ENCODE measurements at places on chromosomes 3 and 15.

GRCh38 chr3:42581709-42582473 lies at the start of gene SEC22C:
Gene SEC22C (minus strand): TSS chr3:42581967. CDS start chr3:42569046, 12,921 bp downstream.
- DNase-seq = peak; percentile 91

DNA sequence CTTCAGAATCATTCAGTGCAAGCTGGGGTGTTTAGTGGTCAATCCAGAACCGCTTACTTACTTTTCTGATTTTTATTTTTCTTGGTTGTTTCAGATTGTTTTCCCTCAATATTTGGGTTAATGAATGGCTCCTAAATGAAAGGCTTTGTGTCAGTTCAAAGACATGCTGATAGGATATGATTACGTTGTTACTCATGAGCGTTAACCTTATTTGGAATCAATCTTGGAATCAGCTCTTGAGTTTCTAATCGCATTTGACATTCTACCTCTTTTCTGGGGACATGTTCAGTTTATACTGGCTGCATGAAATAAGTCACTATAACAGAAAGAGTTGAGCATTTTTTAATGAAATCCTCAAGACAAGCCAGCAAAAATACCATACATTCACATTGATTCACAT lies 50.2 kb downstream of the ATP11B start:
- no peak for DNase-seq

GRCh38 chr3:49844464-49845183 lies 11.7 kb downstream of the TRAIP start:
- no peak for DNase-seq

- DNase-seq = no peak
These were observed 11.9 kb downstream of the CFAP100 start for GRCh38 chr3:126406389-126407296.

DNA sequence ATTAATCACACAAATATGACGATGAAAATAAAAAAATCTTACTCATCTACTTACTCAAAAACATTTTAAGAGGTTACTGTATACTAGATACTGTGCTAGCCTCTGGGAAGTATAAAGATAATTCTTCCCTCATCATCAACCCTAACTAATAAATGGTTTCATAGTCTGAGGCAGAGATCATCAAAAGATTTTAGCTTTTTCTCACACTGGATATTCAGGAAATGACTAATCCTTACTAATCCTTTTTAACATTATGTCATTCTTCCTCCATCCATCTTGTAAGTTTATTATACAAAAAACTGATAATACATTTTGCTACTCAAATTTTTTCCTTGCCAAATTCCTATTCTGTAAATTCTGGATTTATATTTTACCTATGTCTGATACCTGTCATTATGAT lies 29.7 kb downstream of the ACAD11 start:
- DNase-seq = no peak

GRCh38 chr3:178340506-178340905 lies 195.7 kb upstream of the KCNMB2 start:
- no peak for DNase-seq

DNA sequence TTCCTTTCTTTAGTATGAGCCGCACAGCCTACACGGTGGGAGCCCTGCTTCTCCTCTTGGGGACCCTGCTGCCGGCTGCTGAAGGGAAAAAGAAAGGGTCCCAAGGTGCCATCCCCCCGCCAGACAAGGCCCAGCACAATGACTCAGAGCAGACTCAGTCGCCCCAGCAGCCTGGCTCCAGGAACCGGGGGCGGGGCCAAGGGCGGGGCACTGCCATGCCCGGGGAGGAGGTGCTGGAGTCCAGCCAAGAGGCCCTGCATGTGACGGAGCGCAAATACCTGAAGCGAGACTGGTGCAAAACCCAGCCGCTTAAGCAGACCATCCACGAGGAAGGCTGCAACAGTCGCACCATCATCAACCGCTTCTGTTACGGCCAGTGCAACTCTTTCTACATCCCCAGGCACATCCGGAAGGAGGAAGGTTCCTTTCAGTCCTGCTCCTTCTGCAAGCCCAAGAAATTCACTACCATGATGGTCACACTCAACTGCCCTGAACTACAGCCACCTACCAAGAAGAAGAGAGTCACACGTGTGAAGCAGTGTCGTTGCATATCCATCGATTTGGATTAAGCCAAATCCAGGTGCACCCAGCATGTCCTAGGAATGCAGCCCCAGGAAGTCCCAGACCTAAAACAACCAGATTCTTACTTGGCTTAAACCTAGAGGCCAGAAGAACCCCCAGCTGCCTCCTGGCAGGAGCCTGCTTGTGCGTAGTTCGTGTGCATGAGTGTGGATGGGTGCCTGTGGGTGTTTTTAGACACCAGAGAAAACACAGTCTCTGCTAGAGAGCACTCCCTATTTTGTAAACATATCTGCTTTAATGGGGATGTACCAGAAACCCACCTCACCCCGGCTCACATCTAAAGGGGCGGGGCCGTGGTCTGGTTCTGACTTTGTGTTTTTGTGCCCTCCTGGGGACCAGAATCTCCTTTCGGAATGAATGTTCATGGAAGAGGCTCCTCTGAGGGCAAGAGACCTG lies 13.2 kb downstream of the GREM1 start:
- DNase-seq = no peak

GRCh38 chr3:48268936-48269561 lies 28.1 kb downstream of the ZNF589 start:
- peak; percentile 52 for DNase-seq

GRCh38 chr3:690770-691169 lies 402.1 kb upstream of the CNTN6 start:
- DNase-seq = no peak

- DNase-seq = no peak
These were observed 36.1 kb downstream of the FMN1 start for GRCh38 chr15:33158366-33158765.

DNA sequence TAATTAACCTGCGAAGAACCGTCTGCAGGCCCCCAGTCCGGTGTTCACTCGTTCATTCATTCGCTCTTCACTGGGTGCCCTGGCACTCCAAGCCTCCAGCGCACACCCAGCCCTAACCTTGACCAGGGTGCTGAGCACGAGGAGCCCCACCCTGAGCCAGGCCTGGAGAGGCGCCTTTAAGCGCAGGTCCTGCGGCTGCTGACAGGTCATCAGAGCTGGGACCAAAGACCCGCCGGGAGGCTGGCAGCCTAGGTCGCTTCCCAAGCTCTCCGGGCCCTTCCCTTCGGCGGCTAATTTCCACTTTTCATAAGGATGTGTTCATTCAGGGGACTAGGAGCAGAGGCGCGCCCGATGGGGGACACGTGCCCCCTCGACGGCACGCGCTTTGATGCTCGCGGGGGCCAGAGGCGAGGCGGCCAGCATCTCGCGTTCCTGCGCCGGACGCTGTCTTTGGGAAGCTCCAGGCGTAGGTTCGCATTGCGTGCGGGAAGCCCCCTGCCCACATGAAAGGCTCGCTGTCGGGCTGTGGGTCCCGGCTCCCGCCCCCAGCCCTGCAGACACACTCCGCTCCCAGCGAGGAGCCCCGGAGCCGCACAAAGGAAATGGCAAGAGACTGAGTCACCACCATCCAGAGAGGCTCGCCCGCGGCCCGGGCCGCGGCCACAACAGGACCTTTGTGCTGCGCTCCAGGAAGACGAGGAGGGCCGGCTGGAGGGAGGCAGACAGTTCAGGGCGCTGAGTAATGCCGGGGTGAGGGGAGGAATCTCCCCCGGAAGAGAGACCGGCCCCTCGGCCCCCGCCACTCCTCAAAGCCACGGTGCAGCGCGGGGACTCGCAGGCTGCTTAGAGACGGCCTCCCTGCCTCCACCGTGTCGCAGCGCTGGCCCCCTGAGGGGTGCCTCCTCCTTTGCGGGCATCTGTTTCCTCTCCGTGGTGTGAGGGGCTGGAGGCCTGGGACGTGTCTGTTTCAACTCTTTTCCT lies 266.4 kb upstream of the HES1 start:
- DNase-seq = peak; percentile 4

GRCh38 chr3:152019508-152019907 lies 146.1 kb downstream of the SUCNR1 start:
- DNase-seq = no peak

- no peak for DNase-seq
These were observed 31.6 kb downstream of the BDH1 start for GRCh38 chr3:197524128-197524527.

GRCh38 chr15:68424754-68425390 lies 7.1 kb downstream of the ITGA11 start:
- no peak for DNase-seq

GRCh38 chr3:110814170-110815007 lies 257.2 kb upstream of the NECTIN3 start:
- peak; percentile 22 for DNase-seq

DNA sequence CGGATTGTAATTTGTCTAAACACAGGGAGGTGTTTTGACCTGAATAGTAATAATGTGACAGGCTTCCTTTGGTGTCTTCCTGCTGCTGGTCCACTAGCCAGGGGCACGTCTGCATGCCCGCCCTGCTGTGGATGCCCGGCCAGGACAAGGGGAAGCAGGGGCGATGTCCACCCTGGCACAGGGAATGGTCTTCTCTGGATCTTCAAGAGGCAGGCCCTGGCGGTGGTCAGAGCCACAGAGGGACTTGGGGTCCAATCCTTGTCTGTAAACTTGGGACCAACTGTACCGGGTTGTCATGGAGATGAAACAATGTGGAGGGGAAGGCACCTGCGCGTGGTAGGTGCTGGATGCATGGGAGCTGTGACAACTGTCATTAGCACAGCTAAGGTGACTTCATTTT lies 134.1 kb downstream of the RPLP1 start:
- no peak for DNase-seq

DNA sequence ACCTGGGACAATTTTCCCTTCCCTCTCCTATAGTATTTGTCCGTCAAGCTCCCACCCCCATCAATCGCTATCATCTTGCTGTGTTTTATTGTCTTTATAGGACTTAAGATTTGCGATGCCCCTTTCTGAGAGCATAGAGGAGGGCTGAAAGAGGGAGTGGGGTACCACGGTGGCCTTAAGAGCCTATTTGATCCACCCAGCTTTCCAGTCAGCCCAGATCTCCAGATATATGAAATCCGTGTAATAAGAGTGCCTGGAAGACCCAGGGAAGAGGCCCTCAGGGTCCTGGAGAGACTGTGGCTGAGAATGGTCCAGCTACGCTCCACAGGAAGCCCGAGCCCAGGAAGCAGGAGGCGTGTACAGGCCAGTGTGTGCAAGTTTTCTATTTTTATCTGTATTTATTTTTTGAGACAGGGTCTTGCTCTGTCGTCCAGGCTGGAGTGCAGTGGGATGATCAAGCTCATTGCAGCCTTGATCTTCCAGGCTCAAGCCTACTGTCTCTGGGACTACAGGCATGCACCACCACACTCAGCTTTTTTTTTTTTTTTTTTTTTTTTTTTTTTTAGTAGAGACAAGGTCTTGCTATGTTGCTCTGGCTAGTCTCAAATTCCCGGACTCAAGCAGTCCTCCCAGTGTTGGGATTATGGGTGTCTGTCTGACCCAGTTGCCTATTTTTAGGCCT lies 964 bp upstream of the NCKIPSD start:
- no peak for DNase-seq

DNA sequence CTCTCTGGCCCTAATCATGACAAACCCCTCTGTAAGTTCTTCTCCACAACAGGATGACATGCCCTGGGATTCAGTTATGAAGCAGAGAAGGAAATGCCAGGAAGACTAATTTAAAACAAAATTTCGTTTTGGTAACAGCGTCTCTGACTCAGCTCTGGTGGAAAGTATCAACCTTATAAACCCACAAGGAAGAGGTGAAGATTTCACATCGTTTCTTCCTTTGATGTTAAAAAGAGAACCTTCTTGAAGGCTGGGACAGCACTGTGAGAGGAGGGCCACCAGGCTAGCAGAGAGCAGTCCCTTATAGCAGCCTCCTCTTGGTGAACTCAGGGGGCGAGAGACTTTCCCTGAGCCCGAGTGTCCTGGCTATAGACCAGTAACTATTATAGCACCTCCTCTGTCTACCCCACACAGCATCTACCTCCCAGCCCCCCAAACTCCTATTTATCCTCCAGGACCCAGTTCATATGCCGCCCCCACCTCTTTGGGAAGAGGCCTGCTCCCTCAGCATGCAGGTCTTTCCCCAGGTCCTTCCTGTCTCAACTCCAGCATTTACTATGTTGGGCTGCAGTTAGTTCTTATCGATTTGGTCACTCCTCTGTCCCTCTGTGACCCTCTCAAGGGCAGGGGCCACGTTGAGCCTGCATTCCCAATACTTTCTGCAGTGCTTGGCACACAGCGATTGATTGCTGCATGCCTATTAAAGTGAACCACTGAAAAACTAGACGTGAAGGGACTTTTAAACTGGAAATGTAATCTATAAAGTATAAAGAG lies 321.5 kb upstream of the ICE2 start:
- DNase-seq = no peak

- DNase-seq = no peak
These were observed 44.5 kb downstream of the SNAPC5 start for GRCh38 chr15:66452971-66453580.

DNA sequence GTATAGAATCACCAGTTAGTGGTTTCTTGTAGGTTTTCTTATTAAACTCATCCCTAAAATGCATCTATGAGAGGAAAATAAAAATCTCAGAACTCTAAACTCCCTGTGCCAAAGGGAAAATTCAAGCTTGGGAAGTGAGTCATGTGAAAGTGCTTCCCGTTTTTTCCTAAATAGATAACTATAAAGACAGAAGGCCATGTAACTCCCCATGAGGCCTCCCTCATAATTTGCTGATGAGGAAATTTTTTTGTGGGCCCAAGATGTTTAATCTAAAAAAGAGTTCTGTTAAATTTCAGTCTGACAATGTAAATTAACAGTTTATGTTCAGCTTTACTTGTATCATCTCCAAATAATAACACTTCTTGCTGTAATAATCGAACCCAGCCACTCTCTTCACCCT lies 1273.9 kb downstream of the OTOL1 start:
- no peak for DNase-seq

DNA sequence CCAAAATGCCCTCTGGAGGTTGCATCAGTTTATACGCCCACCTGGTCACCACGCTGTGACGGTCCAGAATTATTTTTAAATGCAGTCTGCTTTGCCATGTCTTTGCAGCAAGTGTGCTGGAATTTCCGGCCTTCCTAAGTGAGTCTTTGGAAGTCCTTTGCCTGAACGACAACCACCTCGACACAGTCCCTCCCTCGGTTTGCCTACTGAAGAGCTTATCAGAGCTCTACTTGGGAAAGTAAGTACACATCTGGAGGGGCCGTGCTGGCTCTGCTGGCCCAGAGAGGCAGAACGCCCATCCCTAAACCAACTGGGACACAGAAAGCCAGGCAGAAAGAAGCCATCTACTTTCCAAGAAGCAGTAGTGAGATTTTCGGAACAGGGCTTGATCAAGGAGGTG lies 101.8 kb downstream of the LRRK1 start:
- DNase-seq = no peak
